Activated CD8-positive, alpha-beta T cell treated with anti-CD3 and anti-CD28 coated beads for 36 hours (primary cell): ENCODE measurements at places on chromosomes 3 and 15.

DNA sequence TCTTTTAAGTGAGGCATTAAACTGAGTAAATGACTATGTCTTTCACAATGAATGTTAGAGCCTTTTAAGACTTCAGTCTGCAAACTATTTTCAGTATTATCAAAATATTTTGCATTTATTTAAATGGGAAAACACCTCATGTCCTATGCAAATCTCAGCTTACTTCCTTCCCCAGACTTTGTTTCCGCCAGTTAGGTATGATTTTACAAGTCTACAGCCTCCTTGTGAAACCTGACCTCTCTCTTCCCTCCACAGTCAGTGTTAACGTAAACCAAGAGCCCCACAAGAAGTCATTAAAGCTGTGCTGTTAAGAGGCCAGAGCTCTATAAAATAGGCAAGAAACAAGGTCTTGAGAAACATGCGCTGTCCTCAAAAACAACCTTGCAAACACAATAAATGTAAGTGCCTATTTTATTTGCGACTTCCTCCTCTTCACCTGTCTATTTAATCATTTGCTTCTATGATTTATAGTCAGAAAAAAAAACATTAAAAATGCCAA is 48.3 kb downstream of the PRTG start:
- DNase-seq = no peak

DNA sequence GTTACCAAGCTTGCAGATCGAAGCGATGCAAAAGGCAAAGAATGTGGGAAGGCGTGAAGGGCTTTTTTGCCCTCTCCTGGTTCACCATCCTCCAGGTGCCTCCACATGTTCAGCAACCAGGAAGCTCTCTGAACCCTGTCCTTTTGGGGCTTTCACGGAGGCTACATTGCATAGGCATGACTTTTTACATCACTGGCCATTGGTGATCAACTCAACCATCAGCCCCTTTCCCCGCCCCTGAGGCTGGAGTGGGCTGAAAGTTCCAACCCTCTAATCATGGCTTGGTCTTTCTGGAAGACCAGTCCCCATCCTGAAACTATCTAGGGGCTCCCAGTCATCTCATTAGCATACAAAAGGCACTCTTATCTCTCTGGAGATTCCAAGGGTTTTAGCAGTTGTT is 52.6 kb downstream of the UACA start:
- DNase-seq = no peak

DNA sequence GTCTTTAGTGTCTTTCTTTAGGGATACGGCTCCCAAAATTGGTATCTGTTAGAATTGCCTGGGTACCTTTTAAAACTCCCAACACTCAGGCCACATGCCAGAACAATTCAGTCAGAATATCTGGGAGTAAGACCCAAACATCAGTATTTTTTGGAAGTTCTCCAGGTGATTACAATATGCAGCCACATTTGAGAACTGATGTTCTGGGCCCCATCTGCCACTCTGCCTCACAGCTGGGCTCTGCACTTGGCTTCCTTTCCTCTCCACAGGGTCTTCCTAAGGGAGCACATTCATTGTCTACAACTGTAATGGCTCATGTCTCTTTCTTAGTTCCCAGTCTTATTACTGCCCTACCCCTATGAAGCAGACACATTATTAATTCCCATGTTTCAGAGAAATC is 394.5 kb downstream of the MFSD1 start:
- no peak for DNase-seq

DNA sequence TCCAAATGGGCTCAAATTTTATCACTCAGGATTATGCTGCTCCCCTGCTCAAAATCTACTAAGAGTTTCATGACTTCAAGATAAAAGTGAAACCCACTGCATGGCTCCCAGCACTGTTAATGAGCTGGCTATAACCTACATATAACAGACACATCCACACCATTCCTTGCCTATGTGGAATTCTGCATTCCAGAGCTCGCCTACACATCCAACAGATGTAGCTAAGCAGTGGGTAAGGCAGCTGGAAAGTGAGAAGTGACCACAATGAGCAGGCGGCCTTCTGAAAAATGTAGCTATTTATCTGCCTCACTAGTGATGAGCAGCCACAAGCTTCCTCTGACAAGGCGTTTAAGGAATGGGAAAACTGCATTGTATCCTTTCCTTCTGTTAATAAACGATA is 92.0 kb upstream of the TRIM42 start:
- no peak for DNase-seq

- no peak for DNase-seq
Measured at GRCh38 chr3:133503409-133503808, 70.1 kb upstream of the CDV3 start.

- DNase-seq = no peak
Measured at GRCh38 chr3:175702956-175703355, 843.8 kb downstream of the NAALADL2 start.
